ENCODE measurements at places on chromosomes 7 and 10. TPM values are rescaled to one million over a fixed set of nuclear protein-coding genes. Genes with fewer than 3 reads are reported as not detected.

BTBD16 gene
- total RNA-seq: not detected

SPDYE5 gene
- total RNA-seq: not detected

LMTK2 gene
- 23.1 TPM for total RNA-seq

DNA sequence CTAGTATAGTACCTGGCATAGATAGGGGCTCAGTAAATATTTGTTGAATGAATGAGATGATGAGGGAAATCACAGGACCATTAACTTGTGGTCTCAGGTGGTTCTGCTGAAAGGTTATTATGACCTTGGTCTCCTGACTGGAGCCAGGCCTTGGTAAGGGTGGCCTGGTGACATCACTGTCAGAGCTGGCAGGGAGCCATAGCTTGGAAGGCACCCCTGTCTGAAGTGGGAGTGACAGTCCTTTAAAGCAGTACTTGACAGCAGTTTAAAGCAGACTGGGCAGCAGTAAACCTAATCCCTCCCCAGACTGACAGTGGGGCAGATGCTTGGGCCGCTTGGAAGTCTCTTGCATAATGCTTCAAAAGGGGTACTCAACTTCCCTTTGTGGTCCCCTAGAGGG lies 13.4 kb downstream of the DPCD start:
- H3K4me3 ChIP-seq: no peak overlapping the region
- H3K27ac ChIP-seq: no peak overlapping the region
- peaks cover under 1% of the 10 kb centered on the region for H3K36me3 ChIP-seq
- no peaks in the 10 kb centered on the region for H3K4me1 ChIP-seq
- DNase-seq: no peak

GRCh38 chr10:129025787-129026186 lies 441.3 kb upstream of the MGMT start:
- H3K4me3 ChIP-seq: no peak overlapping the region
- no peaks in the 10 kb centered on the region for H3K36me3 ChIP-seq
- no peak overlapping the region for H3K27ac ChIP-seq
- no peaks in the 10 kb centered on the region for H3K27me3 ChIP-seq
- no peak for DNase-seq

GRCh38 chr7:137040745-137041144 lies 172.3 kb downstream of the CHRM2 start:
- H3K27ac ChIP-seq: no peak overlapping the region
- no peaks in the 10 kb centered on the region for H3K27me3 ChIP-seq
- no peak overlapping the region for H3K4me3 ChIP-seq
- no peak for DNase-seq
- no peaks in the 10 kb centered on the region for H3K36me3 ChIP-seq

DNA sequence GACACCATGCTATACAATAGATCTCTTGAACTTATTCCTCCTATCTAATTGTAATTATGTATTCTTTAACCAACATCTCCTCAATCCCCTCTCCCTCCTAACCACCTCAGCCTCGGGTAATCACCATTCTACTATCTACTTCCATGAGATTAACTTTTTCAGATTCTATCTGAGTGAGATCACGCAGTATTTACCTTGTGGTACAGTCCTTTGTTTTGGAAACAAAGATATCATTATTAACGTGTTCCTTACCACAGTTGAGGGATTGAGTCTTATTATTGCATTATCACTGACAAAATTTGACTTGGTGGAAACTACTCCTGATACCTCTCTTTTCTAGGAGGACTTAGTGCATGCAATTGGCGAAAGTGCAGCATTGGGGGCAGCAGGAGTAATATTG lies 26.0 kb upstream of the HYAL4 start:
- no peaks in the 10 kb centered on the region for H3K27me3 ChIP-seq
- no peak overlapping the region for H3K4me3 ChIP-seq
- no peaks in the 10 kb centered on the region for H3K36me3 ChIP-seq
- H3K27ac ChIP-seq: no peak overlapping the region

DNA sequence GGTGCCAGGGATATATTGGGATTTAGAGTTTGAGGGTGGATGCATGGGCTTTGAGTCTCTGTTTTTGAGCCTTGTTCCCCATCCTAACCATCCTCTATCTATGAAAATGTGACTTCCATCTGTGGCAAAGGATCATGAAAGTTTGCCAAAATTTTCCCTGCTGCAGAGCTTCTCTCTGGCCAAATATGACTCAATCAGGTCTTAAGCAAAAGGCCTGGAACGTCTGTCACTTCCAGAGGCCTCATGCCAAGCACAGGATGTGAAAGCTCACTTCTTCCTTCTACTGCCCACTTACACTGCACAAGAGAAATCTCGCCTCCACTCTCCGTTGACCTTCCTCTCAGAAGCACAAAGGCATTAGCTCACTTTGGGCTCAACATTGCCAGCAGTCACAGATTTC lies 696.9 kb upstream of the NRP1 start:
- H3K27ac ChIP-seq: no peak overlapping the region
- no peak overlapping the region for H3K4me3 ChIP-seq
- no peaks in the 10 kb centered on the region for H3K36me3 ChIP-seq
- no peaks in the 10 kb centered on the region for H3K27me3 ChIP-seq
- no peak for DNase-seq

GRCh38 chr10:59770689-59771088 lies 17.4 kb upstream of the MRLN start:
- H3K4me3 ChIP-seq: no peak overlapping the region
- H3K27me3 ChIP-seq: no peaks in the 10 kb centered on the region
- no peaks in the 10 kb centered on the region for H3K36me3 ChIP-seq
- no peak overlapping the region for H3K27ac ChIP-seq
- H3K4me1 ChIP-seq: no peaks in the 10 kb centered on the region
- DNase-seq: no peak

GRCh38 chr7:106405697-106406141 lies 120.9 kb upstream of the NAMPT start:
- H3K27ac ChIP-seq: no peak overlapping the region
- no peak overlapping the region for H3K4me3 ChIP-seq
- no peaks in the 10 kb centered on the region for H3K27me3 ChIP-seq
- H3K36me3 ChIP-seq: no peaks in the 10 kb centered on the region

GRCh38 chr7:82029236-82029913 lies 259.5 kb upstream of the HGF start:
- DNase-seq: no peak
- H3K27me3 ChIP-seq: no peaks in the 10 kb centered on the region
- H3K36me3 ChIP-seq: no peaks in the 10 kb centered on the region
- H3K27ac ChIP-seq: no peak overlapping the region
- no peak overlapping the region for H3K4me3 ChIP-seq
- H3K4me1 ChIP-seq: no peaks in the 10 kb centered on the region

DNA sequence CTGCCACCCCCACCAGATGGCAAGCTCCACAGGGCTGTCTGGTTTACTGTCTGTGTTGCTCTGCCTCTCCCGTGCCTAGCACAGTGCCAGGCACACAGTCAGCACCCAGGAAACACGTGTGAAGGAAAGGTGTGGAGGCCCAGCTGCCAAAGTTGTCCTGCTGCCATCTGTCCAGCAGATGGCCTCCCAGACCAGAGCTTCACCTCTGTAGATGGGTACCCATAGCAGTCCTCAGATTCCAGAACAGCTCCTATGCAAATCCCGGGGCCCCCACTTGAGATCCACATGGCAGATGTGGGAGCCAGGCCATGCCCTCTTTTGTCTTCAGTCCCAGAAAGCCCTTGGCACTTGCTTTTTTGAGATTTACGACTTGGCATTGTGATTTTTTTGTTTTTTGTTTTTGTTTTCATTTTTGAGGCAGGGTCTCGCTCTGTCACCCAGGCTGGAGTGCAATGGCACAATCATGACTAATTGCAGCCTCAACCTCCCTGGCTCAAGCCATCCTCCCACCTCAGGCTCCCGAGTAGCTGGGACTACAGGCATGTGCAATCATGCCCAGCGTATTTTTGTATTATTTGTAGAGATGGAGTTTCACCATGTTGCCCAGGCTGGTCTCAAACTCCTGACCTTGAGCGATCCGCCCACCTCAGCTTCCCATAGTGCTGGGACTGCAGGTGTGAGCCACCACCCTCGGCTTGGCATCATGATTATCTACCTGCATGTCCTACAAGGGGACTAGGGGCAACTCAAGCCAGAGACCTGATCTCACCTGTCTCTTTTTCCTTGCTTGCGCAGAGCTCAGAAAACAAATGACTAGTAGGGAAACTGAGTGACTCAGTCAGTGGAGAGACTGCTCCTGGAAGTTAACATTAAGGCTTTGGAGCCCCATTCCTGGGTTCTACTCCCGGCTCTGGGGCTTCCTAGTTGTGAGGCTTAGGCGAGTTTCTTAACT lies 16.9 kb upstream of the PALD1 start:
- peaks cover 10% of the 10 kb centered on the region for H3K4me1 ChIP-seq
- peaks cover 9% of the 10 kb centered on the region for H3K27me3 ChIP-seq
- no peak overlapping the region for H3K4me3 ChIP-seq
- H3K36me3 ChIP-seq: no peaks in the 10 kb centered on the region
- DNase-seq: peak; percentile 33

DNA sequence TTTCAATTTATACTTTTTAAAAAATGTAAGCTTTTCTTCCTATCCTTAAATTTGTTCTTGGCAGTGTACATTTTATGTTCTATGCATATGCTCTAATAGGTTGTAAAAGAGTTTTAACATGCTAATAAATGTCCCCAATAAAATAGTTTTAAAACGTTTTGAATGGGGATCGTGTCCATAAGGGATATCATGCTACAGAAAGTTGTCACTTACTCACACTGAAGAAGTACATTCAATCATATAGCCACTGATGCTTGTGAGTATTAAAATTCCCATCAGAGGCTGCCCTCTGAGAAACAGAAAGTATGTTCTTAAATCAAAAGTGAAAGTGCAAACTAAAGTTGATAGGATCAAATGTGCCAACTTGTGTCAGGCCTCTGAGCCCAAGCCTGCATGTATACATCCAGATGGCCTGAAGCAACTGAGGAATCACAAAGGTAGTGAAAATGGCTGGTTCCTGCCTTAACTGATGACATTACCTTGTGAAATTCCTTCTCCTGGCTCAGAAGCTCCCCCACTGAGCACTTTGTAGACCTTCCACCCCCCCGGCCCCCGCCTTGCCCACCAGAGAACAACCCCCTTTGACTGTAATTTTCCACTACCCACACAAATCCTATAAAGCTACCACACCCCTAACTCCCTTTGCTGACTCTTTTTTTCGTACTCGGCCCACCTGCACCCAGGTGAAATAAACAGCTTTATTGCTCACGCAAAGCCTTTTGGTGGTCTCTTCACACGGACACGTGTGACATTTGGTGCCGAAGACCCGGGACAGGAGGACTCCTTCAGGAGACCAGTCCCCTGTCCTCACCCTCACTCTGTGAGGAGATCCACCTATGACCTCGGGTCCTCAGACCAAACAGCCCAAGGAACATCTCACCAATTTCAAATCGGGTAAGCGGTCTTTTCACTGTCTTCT lies 877 bp upstream of the NOD1 start:
- no peaks in the 10 kb centered on the region for H3K36me3 ChIP-seq
- peak overlapping the region; percentile 79 for H3K27ac ChIP-seq
- DNase-seq: peak; percentile 42
- peak overlapping the region; percentile 70 for H3K4me3 ChIP-seq
